NCI-H748 treated with DMSO at 0.1 percent for 48 hours (cell line): ENCODE measurements at places on chromosomes 2 and 18.
A peak's percentile ranks its signal among the peaks of the same experiment; 100 is the strongest.

GRCh38 chr2:109174214-109174613, 45.2 kb downstream of the SH3RF3 start:
- DNase-seq: no peak

DNA sequence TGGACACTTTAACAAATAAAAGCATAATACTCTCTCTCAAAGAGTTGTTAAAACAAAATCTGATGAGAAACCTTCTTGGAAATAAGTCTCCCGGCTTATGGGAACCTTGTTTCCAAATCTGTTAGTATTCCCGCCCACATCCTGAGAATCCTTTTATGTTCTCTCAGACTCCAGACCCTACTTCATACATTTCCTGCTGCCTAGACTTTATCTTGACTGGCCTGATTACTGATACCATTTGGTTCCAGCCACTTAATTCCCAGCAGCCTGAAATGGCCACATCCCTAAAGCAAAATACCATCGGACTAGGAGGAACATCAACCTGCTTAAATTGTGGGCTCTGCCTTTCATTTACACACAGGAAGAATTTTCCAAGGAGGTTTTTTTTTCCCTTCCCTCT, 79.1 kb upstream of the CYP1B1 start:
- DNase-seq: no peak

- no peak for DNase-seq
Observed at GRCh38 chr2:25269233-25269632, 72.5 kb downstream of the DNMT3A start.

- peak; percentile 44 for DNase-seq
Observed at GRCh38 chr2:158214431-158214830, 112.8 kb downstream of the UPP2 start.

DNA sequence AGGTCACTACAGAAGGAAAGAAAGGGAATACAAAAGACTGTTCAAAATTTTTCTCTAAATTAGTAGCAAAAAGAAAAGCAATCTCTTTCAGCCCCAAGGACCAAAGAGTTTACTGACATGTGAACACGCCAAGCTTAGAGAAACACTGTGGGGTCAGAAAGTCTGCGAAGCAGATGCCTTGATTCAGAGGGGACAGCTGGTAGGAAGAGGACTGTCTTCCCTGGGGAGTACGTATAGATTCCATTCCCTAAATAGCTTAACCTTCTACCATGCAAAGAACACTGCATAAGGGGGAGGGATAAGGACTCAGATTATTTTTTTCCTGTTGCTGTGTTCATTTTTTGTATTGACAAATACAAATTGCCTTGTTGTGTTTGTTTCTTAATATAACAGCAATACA, 96.1 kb downstream of the IRS1 start:
- DNase-seq: no peak

DNA sequence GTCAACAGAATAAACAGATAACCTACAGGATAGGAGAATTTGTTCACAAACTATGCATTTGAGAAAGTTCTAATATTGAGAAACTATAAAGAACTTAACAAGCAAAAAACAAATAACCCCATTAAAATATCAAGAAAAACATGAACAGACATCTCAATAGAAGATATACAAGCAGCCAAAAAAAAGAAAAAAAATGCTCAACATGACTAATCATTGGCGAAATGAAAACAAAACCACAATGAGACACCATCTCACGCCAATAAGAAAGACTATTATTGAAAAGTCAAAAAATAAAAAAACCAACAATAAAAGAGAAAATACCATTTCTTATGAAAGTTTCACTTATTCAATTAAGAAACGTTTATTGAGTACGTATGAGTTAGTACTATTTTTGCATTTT, 800.5 kb downstream of the CBLN2 start:
- DNase-seq: no peak

DNA sequence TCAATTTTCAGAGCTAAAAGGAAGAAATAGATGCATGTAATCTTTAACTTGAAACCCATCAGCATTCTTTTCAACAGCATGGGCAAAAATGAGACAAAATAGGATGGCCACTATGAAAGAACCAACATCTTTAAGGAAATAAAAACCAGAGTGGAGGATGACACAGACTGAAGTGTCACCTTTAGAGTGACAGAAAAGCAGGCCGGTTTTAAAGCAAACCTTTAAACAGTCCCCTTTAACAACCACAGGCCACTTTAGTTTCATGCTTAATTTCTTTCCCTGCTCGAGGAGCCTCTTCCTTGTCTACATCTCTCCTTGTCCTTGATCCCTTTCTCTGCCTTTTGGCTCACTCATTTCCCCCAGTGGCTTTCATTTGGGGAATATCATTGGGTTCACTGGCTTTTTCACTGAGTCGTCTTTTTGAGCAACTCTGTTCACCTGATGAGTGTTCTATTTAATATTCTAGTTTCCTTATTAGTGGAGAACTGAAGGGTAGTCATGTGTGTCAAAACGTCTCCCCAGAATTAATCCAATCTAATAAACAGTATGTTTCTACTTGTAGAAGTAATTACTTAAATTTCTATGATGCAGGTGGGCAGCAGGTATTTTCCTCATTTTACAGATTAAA, 72.5 kb downstream of the DOCK10 start:
- no peak for DNase-seq

DNA sequence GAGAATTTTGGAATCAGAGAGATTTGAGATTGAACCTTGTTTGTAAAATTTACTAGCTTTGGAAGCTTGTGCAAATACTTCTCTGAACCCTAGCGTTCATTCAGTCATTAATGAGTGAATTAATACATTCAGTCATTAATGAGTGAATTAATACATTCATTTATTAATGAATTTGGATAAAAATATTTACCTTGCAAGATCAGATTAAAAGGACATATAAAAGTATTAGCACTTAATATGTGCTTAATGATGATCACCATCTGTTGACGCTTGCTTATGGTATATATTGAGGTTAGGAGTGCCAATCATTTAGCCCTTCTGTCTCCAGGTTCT, 26.9 kb downstream of the EML4 start:
- no peak for DNase-seq

GRCh38 chr2:122843503-122843902, 1088.1 kb downstream of the TSN start:
- no peak for DNase-seq

- peak; percentile 8 for DNase-seq
Observed at GRCh38 chr2:77018219-77018618, 504.0 kb downstream of the LRRTM4 start.

GRCh38 chr18:77054288-77054605, 78.3 kb downstream of the MBP start:
- no peak for DNase-seq

- peak; percentile 18 for DNase-seq
Observed at GRCh38 chr2:112141626-112142007, 3.4 kb downstream of the FBLN7 start.

- no peak for DNase-seq
Observed at GRCh38 chr18:25399554-25399953, 47.6 kb upstream of the ZNF521 start.
